Stimulated activated CD4-positive, alpha-beta T cell treated with anti-CD3 and anti-CD28 coated beads, Interleukin-1b, Interleukin-23, amount 100 ng/mL, for 24 hours (primary cell): ENCODE measurements at places on chromosomes 2 and 18.

DNA sequence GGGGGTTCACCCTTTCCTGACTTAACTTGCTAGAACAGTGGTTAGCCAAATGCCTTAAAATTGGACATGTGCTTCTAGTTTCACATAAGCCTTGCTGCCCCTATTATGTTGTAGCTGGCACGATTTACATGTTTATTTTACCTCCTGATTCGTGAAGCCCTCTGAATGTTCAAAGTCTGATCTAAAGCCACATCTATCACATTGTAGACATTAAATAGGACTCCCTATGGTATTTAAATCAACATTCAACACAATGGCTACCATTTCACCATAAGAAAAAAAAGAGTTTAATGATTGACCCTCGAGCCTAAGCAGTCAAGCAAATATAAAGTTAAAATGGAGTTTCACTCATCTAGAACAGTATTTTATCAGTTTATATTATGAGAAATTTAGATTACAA is 151.5 kb downstream of the GULP1 start:
- DNase-seq, result no peak

DNA sequence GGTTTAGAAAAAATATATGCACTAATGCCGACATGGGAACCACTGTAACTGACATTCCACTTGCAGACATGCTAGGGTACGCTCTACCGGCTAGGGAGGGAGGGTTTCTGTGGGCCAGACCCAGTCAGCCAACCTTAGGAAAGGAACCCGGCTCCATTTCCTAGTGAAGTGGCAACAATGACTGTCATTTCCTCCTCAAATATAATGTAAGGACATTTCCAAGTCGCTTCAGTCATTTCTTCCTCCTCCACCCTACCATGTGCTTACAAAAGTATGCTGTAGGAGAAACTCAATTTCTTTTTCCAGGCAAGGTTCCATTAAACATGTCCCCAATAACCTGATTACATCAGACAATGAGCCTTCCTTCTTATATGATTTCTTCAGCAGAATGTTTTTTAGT is 64.3 kb upstream of the PSMD14 start:
- DNase-seq, result no peak

DNA sequence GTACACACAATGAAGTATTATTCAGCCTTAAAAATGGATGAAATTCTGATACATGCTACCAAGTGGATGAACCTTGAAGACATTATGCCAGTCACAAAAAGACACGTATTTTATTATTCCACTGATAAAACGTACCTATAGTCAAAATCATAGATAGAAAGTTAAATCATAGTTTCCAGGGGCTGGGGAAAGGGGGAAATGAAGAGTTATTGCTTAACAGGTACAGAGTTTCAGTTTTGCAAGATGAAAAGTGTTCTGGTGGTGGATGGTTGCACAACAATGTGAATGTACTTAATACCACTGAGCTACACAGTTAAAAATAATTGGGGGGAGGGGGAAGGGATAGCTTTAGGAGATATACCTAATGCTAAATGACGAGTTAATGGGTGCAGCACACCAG is 279.0 kb upstream of the STON1 start:
- DNase-seq, result no peak

DNA sequence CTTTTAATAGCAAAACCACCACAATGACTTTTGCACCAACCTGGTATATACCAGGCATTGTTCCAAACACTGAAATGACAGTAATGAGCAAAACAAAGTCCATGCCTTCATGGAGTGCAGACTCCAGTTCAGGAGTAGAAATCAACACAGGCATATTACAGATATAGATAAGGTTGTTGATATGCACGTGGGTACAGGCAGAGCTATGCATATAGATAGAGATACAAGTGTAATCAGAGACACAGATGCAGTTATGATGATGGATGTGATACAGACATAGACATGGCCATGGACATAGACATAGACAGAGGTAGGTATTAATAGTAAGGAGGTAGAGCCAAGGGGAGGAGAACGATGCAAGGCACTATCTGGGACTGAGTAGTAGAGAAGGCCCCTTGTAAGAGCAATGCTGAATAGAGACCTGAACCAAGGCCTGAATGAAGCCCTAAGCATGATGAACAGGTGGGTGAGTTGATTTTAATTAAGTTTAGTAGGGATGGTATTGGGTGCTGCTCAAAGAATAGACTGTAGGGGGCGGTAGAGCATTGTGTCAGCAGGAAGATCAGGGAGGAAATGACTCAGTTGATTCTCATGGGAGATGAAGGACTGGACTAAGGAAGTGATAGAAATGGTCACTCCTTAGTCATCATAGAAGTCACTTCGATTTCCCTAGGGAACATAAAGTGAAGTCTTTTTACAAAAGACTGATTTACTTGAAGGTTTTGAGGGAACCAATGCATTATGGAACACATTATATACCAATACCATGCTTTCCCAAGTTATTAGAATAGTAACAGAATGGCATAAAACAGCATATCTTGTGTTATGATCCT is 39.4 kb downstream of the CMPK2 start:
- DNase-seq, result no peak

DNA sequence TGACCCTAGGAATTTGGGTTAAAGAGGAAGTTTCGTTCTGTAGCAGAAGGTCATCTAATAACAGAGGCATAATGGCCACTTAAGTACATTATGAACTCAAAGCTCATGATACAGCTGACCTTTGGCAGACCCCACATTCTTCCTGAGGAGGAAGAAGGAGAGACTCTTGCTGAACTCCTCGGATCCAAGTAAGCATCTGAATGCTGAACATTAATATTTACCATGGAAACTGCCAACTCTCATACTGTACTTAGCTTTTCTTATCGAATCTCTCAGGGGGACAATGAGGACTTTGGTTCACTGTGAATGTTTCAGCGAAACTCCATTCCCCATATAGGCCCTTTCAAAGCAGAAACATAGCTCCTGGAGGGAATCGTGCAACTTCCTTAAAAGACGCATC is 781.4 kb upstream of the GYPC start:
- no peak for DNase-seq
